ENCODE measurements at places on chromosomes 11 and 22.

GRCh38 chr11:33719587-33719986, 16.6 kb downstream of the CD59 start:
- no peak for DNase-seq

GRCh38 chr22:49327411-49328117, 500.1 kb downstream of the BRD1 start:
- DNase-seq = no peak

- no peak for DNase-seq
These were observed 15.6 kb downstream of the GRAMD4 start for GRCh38 chr22:46635756-46636155.

GRCh38 chr22:19046719-19047609, 75.2 kb downstream of the DGCR2 start:
- no peak for DNase-seq

- DNase-seq = no peak
These were observed 122.9 kb downstream of the MAML2 start for GRCh38 chr11:96219981-96220623.

DNA sequence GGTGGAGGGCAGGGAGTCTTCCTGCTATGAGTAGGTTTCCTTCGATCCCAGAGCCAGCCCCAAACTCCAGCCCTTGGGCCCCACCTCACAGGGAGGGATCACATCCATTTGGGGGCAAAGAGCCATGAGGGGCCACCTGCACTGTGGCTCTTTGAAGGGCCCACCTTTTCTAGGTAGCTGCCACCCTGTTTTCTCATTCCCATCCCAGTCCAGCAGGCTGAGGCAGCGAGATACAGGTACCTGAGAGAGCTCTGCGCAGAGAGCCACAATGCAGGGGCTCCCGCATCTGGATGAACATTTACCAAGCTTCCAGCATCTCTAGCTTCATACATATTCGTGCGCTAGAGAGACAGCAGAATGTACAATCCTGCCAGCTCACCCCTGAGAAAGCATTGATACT, 16.3 kb downstream of the FXYD6 start:
- DNase-seq = no peak

- DNase-seq = no peak
These were observed 17.4 kb upstream of the TMEM121B start for GRCh38 chr22:17138513-17138912.

DNA sequence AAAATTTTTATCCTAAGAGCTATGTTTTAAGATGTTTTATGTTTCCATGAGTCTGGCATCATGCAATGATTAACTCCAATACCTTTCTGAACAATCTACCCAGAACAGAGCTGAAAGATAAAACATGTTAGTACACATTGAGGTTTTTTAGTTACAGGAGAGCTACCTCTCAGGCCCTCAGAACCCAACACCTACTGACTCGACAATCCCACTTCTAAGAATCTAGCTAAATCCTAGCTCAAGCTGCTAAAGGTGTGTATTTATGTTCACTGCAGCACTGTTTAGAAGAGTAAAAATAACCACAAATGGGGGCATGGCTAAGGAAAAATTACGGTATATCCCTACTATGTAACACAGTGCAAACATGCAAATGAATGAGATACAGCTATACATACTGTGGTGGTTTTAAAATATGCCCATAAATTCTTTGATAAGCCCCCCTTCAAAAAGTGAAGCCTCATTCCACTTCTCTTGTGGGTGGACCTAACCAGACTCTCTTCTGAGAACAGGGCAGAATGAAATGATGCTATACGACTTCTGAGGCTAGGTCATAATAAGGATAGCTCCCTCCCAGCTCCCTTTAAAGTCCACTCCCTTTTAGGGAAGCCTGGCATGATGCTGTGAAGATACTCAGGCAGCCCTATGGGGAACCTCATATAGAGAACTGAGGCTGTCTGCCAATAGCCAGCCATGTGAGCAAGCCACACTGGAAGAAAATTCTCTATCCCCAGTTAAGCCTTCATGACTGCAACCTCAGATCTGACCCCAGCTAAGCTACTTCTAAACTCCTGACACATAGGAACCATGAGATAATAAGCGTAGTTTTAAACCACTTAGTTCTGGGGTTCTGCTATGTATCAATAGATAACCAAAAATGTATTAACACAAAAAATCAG, 29.5 kb downstream of the TMEM123 start:
- DNase-seq = no peak
